ENCODE measurements at places on chromosomes 11 and 22.

DNA sequence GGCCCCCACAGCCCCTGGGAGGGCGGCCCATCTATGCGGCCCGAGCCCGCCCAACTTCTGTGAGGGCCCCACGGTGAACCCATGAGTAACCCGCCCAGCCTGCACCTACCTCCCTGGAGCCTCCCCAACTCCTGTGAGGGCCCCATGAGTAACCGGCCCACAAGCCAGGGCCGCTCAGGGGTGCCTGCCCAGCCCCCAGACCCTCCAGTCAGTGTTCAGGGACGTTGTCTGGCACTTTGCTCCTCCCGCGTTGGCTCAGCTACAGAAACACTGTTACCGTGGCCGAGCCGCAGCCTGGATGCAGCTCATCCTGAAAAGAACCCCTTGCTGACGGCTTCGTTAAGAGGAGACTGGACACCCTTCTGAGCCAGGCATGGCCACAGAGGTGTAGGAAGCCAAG, 179.6 kb downstream of the BRD1 start:
- no peak for DNase-seq

DNA sequence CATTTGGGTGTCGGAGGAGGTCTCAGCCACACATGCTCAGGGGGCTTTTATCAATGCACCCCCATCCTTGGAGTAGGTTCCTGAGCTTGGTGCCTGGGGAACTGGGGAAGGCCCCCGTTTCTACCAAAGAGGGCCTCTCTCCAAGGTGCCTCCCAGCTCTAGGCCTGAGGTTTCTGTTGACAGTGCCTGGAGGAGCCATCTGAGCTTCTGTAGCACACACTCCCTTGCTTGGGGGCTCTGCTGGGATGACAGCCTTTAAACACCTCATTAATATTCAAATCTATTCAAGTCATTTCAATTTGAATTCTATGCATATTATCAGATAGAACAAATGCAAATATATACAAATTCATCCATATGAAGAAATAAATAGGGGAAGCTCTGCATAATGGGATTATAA, 18.9 kb downstream of the KIRREL3 start:
- DNase-seq, result no peak

GRCh38 chr11:119714189-119714588, 14.8 kb downstream of the NECTIN1 start:
- no peak for DNase-seq

DNA sequence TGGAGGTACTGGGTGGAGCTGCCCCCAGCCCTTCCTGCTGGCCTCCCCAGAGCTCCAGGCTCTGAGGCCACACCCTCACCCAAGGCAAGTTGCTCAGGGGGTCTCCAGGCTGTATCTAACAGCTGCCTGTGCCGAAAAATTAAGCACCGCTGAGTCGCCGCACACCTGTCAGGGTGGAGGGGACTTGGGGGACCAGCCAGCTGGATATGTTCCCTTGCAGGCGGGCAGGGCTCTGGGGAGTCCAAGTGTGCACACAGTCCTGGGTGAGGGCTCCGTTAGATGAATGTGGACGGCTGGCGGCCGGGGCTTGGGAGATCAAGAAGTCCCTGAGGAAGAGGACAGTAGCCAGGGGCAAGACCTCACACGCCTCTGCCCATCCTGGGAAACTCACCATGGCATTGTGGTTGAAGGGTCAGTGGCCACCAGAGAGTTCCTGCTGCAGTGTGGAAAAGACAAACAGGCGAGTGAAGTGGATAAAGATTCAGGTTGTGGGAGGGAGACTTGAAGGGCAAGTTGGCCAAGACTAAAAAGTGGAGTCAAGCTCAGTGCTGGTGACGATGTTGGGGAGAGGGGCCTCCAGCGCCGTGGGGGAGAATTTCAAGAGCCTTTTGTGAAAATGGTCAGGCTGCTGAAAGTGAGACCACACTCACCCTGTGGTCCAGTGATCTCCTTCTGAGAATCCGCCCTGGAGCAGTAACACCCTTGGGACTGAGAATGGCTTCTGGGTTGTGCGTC, 69.6 kb downstream of the CDKN1C start:
- peak; percentile 59 for DNase-seq

- DNase-seq, result no peak
These were observed 59.0 kb upstream of the CD82 start for GRCh38 chr11:44506375-44507016.

- peak; percentile 68 for DNase-seq
These were observed 16.4 kb downstream of the DAGLA start for GRCh38 chr11:61696602-61697001.

DNA sequence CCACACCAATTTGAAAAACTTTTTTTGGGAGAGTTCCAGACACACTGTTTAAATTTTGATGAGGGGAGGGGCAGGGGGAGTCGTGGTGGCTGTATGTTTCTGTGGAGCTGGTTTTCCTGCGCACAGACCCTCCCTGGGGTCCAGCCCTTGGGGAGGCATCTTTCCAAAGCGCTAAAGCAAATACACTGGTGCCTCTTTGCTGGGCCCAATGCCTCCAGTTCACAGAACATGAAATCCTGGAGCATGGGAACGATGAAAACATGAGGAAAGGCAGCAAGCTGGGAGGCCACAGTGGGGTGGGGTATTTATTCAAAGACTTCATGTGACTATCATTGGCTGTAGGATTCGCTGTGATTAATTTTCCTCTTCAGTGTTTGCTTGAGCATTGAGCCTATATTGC, 135.3 kb downstream of the CCDC34 start:
- no peak for DNase-seq

DNA sequence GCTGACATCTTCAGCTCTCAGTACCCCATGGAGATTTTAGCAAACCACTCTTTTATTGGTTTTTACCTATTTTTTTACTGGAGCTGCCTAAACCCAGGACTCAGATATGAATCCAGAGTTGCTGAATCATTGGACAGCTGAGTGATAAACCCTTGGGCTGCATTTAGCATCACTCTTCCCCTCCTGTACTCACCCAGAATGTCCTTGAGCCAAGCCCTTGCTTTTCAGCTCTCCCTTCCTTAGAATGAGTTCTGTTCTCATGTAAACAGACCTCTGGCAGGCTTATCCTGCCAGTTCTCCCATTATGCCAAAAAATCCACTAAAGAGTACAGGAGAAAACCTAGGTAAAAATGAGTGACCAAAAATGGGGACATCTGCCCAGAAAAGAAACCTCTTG, 200.1 kb upstream of the POU2AF2 start:
- DNase-seq, result no peak

GRCh38 chr22:29334148-29334547, 18.7 kb upstream of the RASL10A start:
- peak; percentile 25 for DNase-seq

DNA sequence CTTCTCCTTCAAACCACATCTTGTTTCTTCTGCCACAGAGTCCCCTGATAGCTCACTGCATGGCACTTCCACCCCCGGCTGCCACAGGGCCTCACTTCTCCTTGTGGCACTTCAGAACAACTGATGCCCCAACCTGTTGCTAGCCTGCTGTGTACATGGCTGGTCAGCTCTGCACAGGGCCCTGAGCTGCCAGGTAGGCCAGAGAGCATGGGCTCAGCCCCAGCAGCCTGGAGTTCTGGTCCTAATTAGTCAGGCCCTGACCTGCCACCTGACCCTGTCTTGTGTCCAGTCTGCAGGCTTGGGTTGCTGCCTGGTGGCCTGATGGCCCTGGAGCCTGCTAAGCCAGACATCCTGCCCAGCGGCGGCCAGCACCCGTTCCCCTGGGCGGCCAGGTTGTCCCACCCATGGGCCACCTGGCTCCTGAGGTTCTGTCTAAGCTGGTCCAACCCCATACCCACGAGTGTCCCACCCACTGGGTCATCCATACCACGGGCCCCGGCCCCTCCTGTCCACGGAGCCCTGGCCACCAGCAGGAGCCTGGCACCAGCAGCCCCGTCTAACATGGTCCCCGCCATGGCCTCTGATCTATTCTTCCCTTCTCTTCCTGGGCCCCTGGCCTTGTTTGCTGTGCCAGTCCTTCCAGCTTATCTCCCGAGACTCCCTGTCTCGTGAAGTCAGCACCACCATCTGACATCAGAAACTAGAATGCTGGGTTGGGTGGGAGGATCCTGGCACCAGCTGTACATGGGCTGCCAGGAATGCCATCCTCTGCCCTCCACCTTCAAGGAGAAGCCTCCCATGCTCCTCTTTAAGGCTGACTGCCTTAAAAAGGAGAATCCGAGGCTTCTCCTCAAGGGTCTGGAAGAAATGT, 3.1 kb upstream of the CERK start:
- peak; percentile 49 for DNase-seq

GRCh38 chr22:24133187-24133965, 47.9 kb upstream of the SUSD2 start:
- DNase-seq, result peak; percentile 63

DNA sequence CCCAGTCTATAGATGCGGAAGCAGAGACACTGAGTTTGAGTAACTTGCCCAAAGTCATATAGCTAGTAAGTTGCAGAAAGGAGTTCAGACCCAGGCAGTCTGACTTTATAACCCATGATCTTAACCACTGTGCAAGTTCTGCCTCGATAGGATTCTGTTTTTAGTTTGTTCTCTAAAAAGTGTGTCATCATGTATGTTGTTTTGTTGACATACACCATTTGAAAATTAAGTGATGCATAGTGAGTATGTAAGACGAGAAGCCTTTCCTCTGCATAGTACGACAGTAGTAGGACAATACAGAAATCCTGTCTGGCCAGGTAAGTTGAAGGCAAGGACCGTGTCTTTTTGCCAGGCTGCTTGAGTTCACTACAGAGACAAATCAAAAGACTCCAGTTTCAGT, 3.3 kb downstream of the ZC3H12C start:
- no peak for DNase-seq

DNA sequence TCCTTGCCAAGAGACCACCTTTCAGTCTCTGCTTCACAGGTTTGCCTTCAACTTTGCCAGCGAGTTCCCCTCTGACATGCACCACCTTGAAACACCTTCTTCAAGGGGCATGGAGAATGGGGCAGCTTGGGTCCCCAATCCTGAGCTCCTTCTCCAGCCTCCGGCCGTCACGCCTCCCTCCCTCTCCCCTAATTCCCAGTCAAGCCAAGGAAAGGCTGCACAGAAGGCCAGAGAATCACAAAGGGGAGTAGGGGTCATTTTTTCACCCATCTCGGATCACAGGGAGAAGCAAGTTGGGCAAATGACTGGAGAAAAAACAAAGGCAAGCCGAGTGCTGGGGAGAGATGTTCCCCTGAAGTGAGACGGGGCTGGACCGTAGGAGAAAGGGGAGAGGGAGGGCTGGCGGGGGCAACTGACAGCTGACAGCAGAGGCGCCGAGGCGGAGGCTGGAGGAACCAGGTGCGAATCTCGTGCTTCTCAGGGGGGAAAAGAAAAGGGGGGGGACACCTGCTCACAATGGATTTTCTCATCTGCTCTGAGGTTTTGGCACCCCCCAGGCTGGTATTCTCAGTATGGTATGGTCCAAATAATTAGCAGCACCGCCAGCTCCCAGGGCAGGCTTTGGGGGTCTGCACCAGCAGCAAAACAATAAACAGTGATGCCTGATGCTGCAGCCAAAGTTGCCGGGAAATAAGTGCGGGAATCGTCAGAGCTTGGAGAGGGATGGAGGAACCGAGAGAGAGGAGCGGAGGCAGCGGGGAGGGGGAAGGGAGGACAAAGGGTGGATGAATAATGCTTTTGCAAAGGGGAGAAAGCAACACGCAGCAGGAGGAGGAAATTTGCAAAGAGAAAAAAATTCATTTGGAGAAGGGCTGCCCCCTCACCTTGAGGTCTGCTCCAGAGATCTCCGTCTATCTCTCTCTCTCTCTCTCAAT, 644 bp downstream of the YPEL4 start:
- DNase-seq, result peak; percentile 78

GRCh38 chr11:134560066-134560465, 148.0 kb upstream of the B3GAT1 start:
- DNase-seq, result no peak

GRCh38 chr11:130066338-130066737, 3.4 kb upstream of the APLP2 start:
- no peak for DNase-seq

DNA sequence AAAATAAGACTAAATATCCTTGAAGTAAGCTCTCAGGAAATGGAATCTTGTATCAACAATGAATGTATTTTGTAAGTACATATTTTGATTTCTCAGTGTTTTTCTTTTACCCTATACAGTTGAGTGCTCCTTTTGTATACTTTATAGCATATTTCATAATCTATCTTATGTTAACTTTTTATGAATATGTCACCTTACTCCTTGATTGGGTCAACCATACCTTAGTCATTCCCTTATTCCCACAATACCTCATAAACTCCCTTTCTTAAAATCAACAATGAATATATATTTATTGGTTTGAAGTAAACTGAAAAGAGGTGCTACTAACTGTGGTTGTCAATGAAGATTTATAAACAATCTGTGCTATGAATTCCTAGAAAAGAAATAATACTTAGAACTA, 686.2 kb downstream of the METTL15 start:
- no peak for DNase-seq

DNA sequence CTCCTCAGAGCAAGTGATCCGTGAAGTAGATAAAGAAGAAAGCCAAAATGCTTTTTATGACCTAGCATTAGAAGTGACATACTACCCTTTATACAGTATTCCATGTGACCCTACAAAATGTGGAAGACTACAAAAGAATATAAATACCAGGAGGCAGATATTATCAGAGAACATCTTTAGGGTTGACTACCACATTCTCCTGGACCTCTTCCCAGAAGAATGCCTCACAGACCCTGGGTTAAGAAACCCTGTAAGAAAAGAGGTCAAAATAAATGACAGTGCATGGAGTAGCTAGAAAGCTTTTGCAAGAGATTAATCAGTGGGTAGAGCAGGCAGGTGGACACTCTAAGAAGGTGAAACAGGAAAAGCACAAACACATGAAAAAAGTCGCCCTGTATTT, 69.2 kb downstream of the FANCF start:
- DNase-seq, result no peak

DNA sequence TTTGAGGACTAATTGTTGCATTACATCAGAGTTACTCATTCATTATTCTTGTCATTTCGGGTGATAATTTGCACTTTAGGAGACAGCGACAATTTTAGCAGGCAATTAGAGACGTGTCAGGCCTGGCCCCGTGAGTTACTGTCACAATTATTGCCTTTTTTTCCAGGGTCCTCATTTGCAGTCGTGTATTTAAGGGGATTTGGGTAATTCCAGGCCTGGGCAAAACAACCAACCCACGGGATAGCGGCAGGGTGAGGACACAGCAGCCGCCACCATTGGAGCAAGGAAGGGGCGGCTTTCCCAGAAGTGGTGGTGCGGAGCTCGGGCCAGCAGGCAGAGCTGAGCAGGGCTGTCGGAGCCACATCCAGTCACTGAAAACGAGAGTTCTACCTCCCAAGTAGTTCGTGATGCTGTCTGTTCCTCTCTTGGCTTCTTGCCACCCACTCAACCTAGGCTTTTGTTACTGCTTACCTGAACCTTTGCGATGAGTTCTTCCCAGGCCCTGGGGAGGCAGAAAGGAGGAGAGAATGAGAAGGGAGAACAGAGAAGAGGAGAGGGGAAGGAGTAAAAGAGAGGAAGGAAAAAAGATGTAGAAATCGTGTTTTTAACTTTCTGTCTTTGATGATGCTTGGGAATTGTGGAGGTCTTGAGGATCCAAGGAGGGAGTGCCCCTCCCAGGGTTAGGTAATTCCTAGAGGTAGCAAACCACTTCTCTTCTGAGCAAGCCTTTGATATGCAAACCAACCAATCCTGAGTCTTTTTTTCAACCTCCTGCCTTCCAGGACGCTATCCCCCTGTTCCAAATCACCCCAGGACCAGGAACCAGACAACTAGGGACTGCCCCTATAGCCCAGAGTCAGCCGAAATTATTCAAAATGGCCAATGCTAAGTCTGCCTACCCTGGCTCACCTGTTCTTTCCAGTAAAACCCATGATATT, 236.1 kb downstream of the MIAT start:
- DNase-seq, result no peak

- DNase-seq, result peak; percentile 87
These were observed 753 bp downstream of the PRPF19 start for GRCh38 chr11:60905551-60906113.

Measured in osteoblast (primary cell).